ENCODE measurements at places on chromosomes 1 and 21. TPM values are rescaled to one million over a fixed set of nuclear protein-coding genes. Genes with fewer than 3 reads are reported as not detected.

VWA5B1 gene
- not detected for total RNA-seq

MCOLN2 gene
- total RNA-seq, result 0.18 TPM

ATP6V1G3 gene
- not detected for total RNA-seq

KCNN3 gene
- total RNA-seq, result 1.4 TPM

E2F2 gene
- total RNA-seq, result 3.8 TPM

IFI16 gene
- total RNA-seq, result 117 TPM

FAM163A gene
- 0.07 TPM for total RNA-seq

GPA33 gene
- total RNA-seq, result not detected

CFAP107 gene
- not detected for total RNA-seq

RIPK4 gene
- total RNA-seq, result 0.04 TPM

AKNAD1 gene
- not detected for total RNA-seq

FCRL4 gene
- not detected for total RNA-seq

OR2T11 gene
- not detected for total RNA-seq
